ENCODE measurements at places on chromosomes 1 and 21.

DNA sequence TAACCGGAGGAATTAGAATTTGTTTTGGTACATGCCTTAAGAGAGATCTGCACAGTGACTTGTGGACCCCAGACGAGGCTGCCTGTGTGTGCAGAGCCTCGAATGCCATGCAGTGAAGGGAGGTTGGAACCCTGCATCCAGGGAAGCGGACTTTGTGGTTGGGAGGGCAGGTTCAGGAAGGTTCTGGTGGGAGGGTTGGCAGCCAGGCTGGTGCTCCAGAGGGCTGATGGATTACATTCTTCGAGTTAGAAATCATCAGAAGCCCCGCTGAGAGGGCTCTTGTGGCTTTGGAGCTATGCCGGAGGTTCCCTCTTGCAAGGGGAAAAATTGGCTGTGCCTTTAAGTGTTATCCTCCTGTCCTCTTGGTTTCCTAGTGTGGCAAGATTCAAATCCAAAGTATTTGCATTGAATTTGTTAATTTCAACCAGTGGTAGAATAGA, 21.1 kb downstream of the ROR1 start:
- no peak for DNase-seq

- no peak for DNase-seq
Observed at GRCh38 chr1:192549937-192550336, 25.6 kb upstream of the RGS1 start.

- DNase-seq = no peak
Observed at GRCh38 chr1:85368073-85368770, 91.8 kb upstream of the BCL10 start.

- no peak for DNase-seq
Observed at GRCh38 chr1:147622731-147623130, 47.6 kb downstream of the ACP6 start.

DNA sequence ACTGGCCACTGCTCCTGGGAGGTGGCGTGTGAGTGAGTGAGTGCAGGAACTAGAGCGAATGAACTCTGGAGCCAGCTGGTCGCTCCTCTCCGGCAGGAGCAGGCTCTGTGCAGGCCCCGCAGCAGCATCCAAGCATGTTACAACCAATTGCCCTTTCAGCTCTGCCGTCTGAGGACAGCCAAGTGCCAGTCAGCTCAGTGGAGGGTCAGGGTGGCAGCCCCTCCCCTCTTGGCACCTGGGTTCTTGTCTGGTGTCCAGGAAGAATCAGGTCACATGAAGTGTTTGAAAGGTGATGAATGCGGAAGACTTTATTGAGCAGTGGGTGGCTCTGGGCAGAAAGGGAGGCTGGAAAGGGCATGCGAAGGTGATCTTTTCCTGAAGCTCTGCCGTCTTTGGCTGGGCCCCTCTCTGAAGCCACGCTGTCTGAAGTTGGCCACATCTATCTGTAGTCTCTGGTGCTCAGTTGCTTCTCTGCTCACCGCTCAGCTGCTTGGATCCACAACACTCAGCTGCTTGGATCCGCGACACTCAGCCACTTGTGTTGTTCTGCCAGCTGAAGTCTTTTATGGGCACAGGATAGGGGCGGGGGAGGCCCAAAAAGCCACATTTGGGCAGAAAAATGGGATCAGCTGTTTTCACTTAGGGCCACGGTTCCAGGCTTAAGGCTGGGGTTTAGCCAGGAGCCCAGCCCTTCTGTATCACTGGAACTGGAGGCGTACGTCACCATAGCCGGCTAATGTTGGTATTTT, 139.8 kb downstream of the ADSS2 start:
- DNase-seq = no peak

GRCh38 chr21:20276377-20276776, 721.8 kb upstream of the NCAM2 start:
- no peak for DNase-seq

DNA sequence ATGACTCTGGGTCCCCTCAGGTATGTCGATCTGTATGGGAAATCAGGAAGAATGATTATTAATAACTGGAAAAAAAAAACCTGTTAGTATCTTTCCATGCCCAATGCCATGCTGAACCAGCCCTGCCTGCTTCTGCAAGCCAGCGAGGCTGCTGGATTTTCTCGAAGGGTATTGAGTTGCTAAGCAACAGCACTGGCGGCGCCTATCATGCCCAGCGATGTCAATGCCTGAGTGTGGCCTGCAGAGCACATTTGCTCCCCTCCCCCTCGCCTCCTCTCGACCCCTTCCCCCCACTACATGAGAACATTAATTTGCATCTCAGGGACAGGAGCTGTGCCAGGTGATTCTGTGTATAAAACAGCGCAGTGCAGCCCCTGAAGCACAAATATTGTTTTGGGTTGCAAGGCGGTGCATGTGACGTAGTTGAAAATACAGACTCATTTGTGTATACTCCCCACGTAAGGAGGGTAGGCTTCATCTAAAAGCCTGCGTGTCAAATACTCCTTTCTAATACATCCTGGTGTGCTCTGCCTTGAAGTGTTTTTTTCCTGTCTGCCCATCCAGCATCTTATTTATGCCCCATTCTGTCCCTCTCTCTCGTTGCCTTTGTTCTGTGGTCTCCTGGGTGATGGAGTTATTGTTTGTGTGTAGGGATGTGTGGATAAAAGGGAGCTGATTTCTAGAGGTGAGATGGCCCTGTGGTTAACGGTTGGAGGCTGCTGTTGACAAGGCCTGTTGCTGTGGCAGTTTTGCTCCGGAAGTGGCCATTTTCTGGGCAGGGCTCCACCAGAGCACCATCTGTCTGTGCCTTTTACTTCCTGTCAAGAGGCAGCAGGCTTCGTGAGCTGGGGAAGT, 32.7 kb upstream of the ATP5PO start:
- DNase-seq = peak; percentile 80

- DNase-seq = no peak
Observed at GRCh38 chr1:174090471-174090870, 68.3 kb upstream of the RC3H1 start.

- no peak for DNase-seq
Observed at GRCh38 chr1:8354038-8354437, 36.1 kb downstream of the SLC45A1 start.

DNA sequence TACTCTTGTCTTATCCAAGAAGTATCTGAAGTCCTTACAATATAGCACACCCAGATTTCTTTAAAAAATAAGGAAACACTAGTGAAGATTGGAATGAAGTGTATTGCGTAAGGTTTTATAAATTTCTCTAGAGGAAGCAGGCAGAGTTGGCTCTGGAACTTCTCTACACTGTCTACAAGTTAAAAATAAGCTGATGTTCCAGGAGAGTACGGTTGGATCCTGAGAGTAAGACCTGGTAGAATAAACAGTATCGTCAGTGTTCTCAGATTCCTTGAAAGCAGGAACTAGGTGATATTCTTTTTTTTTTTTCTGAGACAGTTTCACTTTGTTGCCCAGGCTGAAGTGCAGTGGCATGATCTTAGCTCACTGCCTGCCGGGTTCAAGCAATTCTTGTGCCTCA, 107.9 kb downstream of the USP25 start:
- no peak for DNase-seq

GRCh38 chr1:220655509-220655908, 34.7 kb upstream of the C1orf115 start:
- DNase-seq = no peak

DNA sequence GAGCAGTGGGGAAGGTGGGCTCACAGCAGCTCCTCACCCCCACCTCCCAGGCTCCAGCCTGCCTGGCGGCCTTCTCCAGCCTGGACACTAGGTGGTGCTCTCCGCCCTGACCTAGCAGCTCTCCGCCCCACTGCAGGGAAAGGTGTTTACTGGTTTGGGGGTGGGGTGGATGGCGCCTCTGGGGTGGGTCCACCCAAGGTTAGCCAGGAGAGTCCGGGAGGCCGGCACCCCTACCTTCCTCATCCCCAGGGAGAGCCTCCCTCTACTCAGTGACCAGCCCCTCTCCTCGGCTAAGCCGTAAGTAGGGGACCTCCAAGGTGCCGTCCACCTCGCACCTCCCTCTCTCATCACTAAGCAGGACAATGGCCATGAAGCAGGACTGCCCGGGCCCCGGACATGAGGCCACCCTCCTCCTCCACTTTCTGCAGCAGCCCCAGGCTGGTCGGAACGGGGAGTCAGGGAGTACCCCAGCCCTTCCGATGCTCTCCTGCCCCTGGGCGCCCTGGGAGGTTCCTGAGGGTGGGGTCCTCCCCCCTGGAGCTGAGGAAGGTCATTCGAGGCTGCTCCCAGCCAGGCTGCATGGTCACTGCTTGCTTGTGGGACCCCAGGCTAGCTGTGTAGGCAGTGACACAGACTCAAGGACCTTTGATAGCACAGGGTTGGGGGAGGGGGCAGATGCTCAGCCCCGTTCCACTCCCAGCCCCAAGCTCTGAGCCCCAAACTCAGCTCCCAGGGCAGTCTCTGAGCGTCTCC, 101.4 kb upstream of the VAMP3 start:
- DNase-seq = peak; percentile 41

DNA sequence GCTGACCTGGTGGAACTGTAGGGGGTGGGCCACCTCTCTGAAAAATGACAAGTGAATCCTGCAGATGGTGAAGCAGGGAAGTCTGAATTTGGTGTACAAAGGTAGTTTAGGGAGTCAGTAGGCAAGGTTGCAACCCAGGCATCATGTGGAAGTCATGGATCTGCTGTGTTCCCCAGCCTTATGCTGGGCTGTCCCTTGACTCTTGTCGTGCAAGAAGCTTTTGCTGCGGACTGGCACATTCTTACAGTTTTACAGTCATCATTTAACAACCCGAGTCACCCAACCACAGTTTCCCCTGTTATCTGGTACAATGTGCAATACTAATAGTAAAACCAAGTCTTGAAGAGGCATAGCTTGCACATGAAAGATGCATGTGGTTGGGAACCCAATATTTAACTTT, 13.2 kb downstream of the RHOU start:
- no peak for DNase-seq

DNA sequence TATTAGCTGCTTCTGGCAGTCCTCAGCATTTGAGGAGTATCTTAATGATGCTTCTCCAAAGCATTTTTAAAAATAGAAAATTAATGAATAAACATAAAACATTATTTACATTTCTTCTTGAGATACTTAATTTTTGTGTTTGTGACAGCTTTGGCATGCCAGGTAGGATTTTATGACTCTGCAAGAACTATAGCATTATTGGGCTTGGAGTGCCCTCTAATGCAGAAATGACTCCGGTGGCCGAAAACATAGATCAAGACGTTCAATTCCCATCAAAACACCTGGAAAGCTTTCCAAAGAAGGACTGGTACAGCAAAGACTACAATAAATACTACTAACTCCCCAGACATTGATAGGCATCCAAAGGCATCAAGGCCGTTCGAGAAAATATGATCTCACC, 366.4 kb upstream of the CXADR start:
- no peak for DNase-seq

Measured in activated gamma-delta T cell treated with anti-CD3 and anti-CD28 coated beads, Interleukin-2, amount 50 U/mL, for 16 hours (primary cell).